NCI-H1694 treated with DMSO at 0.1 percent for 48 hours (cell line): ENCODE measurements at places on chromosomes 3 and 15.

DNA sequence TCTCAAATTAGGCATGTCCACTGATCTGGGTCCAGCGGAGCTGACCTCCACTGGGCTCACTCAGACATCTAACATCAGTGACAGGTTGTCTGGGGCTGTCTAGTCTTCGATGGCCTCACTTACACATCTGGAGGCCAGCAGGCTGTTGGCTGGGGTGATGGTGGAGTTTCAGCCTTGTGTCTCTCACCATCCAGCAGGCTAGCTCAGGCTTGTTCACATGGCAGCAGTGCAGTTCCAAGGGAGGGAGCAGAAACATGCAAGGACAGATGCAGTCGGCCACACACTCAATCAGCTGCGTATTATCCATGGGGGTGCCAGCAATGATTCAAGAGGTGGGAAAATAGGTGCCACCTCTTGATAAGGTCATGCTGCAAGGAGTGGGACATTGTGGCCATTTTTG is 292.5 kb downstream of the SHQ1 start:
- DNase-seq, result no peak

DNA sequence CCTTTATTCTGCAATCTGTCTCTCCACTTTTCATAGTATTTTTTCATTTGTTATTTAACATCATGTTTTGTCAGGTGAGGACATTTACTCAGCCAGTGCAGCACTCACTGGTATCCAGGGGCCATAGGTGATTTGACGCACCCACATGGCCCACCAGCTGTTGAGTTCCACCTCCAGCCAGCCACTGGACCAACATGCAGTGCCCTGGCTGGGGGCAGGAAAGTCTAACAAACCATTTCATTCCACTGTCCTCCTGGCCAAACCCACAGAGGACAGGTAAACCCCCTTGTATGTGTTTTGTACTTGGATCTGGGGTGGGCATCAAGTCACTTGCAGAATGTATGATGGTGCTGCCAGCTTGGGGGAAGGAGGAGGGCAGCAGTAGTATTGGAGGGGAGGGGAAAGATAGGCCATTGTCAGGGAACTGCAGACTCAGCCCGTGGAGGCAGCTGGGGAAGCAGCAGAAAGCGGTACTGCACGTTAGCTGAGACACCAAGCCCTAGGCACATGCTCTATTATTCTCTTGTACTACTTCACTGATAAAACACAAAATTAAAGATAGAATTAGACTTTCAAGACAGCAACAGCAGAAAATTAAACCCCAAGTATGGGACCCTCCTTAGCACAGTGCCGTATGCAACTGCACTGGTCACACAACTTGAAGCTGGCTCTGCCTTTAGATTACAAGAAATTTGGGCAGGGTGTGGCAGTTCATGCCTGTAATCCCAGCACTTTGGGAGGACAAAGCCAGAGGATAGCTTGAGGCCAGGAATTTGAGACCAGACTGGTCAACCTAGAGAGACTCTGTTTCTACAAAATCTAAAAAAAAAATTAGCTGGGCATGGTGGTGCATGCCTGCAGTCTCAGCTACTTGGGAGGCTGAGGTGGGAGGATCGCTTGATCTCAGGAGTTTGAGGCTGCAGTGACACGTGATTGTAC is 15.4 kb upstream of the RPL24 start:
- DNase-seq, result no peak

DNA sequence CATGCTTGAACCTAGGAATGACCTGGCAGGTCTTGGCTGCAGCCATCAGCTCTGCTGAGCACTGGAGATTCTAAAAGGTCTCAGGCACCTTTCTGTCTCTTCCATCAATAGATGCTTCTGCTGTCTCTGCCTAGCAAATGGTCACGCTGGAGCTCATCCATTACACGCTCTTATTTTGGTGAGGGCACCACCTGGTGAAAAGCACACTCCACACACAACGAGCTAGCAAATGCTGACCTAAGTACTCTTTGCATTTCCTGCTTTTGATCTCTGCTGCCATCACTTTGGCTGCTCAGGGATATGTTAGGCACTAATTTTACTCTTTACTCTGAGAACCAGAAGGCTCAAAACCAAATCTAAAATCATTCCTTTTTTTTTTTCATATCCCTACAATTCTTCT is 91.3 kb downstream of the RAB11A start:
- DNase-seq, result no peak

GRCh38 chr15:53962646-53963561 is 15.3 kb upstream of the UNC13C start:
- DNase-seq, result no peak

DNA sequence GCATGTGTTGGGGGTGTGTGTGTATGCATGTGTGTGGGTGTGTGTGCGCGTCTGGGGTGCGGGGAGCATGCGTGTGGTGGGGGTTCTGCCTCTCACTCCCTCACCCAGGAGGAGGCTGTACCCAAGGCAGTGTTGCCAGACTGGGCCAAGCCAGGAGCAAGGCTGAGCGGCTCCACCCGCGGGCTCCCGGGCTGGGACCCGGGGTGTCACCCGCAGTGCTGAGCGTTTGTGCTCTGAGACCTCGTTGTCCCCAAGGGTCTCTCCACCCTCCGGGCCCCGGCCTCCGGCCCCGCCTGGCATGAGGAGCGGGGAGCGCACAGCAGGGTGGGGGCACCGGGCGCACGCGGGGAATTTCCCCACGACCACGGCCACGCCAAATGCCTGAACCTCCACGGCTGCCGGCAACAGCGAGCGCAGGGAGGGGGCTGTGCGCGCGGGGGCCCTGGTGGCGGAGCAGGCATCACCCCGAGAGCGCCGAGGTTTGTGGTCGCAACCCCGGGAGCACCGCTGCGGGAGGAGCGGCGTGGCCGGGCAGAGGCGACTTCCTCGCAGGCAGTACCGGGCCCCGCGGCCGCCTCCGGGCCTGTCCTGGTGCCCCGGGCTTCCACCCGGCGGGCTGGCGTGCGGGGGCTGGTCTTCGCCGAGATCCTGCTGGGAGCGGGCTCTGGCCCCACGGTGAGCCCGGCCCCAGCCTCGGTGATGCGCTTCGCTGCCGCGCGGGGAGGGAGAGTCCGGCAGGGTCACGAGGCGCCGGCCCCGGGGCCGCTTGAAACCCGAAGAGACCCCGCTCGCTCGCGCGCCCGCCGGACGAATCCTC is 7.4 kb upstream of the OCA2 start:
- DNase-seq, result no peak

- DNase-seq, result no peak
Observed at GRCh38 chr3:178062126-178062525, 474.1 kb upstream of the KCNMB2 start.

GRCh38 chr3:50484722-50485121 is 18.7 kb downstream of the CACNA2D2 start:
- no peak for DNase-seq
